GM12892 (cell line): ENCODE measurements at places on chromosomes 5 and 9.

GRCh38 chr9:98873951-98874371 lies 66.5 kb downstream of the GALNT12 start:
- no peak for DNase-seq

DNA sequence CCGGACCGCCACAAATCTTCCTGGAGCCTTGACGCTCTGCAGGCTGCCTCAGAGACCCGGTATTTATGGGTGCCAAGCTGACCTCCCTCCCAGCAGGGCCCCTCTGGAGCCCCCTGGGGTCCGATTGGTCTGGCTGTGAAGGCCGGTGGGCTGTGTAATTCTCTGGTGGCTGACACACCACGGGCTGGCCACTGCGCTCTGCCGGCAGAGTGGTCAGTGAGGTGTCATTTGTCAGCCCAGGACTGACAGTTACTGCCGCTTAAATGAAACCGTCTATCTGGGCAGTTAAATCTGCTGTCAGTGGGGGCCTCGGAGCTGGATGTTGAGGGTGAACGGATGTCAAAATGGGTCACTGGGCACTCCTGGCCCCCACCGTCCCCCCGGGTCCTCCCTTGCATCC lies 10.7 kb downstream of the NR5A1 start:
- no peak for DNase-seq

GRCh38 chr5:32964261-32964660 lies 253.1 kb downstream of the NPR3 start:
- DNase-seq = no peak

DNA sequence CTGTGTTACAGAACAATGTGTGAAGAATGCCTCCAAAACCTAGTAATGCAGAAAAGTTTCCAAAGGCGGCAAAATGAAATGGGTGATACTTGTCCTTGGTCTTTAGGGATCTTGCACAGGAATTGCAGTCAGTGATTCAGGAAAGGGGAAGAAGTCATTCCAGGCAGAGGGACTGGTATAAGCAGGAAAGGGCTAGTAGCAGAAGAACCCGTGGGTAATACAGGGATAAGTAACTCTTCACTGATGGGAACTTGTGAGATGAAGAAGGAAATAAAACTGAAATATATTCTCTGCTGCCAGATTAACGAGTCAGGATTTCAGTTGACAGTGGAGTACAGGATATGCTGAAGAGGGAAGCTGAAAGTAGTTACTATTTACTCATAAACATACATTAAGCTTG lies 1.2 kb downstream of the SRFBP1 start:
- no peak for DNase-seq

- DNase-seq = peak; percentile 75
Measured at GRCh38 chr9:37913480-37914153, 9.7 kb upstream of the SLC25A51 start.

DNA sequence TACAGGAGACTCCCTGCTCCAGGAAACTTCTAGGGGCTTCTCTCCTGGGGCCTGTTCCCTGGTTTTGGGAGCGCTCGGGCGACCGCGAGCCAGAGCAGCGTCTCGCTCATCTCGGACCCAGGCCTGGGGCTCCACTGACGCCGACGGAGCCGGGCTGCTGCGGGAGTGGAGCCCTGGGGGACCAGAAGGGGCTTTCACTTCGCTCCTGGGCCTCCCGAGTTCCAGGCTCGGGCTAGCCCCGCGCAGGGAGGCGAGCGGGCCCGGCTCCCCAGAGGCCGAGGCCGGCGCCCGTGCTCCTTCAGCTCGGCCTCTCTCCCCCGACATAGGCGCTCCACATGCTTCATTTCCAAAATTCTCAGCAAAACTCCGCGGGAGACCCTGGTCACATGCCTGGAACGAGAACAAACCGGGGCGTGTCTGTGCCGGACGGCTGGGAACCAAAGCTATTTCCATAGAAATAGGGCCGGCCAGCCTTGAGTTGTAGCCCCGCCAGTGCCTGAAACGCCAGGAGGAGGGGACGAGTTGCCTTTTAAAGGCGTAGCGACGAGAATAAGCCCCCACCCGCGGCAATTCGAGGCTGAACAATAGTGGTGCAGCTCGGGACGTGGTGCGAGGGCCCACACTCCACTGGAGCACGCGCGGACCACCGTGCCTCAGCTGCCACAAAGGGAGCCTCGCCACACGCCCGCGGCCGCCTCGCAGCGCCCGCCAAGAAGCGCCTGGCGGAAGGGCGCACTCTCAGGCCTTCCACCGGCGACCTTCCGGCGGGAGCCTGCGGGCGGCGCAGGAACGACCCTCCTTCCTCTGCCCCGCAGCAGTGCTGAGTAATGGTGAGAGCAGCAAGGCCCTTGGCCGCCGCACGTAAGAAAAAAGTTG lies 1.1 kb upstream of the G3BP1 start:
- DNase-seq = peak; percentile 52

DNA sequence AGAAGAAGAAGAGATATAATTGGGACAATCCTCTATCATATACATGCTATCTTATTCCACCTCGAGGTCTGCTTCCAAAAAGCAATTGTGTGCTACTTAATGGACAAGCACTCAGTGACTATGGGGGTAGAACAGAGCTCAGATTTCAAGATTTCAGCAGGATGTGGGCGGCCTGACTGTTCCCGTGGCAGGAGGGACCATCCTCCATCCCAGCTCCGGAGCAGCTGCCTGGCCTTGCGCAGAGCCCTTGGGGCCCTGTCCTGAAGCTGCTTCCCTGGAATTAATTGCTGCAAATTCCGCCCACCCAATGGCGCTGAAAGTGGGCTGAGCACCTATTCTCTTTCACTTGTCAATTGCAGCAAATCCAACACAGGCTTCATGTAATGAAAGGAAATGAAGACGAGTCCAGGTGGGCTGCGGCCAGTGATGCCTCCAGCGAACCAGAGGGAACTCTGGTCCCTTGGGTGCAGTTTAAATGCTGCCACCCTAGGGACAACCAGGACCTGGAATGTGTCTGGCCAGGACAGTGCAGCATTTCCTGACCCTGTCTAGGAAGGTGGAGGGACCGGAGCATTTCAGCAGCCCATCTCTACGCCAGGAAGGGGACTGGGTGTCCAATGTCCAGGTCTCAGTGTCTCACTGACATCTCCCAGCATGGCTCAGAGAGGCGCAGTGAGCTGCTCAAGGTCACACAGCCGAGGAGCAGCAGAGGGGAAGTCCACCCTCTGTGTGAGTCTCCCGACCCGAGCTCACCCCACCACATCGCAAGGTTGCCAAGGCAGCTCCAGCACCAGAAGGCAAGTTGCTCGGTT lies 50.5 kb upstream of the FCN1 start:
- no peak for DNase-seq

- DNase-seq = no peak
Measured at GRCh38 chr5:97601651-97602050, 418.6 kb upstream of the RIOK2 start.

DNA sequence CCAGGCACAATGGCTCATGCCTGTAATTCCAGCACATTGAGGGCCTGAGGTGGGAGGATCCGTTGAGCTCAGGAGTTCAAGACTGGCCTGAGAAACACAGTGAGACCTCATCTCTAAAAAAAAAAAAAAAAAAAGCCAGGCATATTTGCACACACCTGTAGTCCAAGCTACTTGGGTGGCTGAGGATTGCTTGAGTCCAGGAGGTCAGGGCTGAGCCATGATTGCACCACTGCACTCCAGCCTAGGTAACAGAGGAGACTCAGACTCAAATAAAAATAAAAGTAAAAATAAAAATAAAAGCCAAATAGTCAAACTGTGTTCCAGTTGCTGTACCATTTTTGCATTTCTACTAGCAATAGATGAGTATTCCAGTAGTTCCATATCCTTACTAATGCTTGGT lies 616.0 kb downstream of the KIF4B start:
- no peak for DNase-seq

DNA sequence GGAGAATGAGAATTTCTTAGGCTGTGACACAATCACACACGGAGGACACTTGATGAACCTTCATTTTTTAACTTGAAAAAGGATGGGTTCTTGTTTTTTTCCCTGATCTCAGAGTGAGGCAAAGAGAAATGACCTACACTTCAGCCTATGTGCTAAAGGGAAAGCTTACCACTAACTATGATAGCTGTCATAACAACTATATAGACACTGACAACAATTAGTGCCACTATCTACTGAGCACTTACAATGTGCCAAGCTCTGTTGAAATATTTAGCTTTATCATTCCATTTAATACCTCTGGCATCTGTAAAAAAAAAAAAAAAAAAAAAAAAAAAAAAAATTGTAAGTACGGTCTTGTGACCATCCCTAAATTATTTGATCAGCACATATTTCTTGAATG lies 135.9 kb upstream of the WWC1 start:
- DNase-seq = no peak
